ENCODE measurements at places on chromosomes 2 and 18.

GRCh38 chr2:200095436-200095835 is 140.1 kb downstream of the MAIP1 start:
- DNase-seq = no peak

DNA sequence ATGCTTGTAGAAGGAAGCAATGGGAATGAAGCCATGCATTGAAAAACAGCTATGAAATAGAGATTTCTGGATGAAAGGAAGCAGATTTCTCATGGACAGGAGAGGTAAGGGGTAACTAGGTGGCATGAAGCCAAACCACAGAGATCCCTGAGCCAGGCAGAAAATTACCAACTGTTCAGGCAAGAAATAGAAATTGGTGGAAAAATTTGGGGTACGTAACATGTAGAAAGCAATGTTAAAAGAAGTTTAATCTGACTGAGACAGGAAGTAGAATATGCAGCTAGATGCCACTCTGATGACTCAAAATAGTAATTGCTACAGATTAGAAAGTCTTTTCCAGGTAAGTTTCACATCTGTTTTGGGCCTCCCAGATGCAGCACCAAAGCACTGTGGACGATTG is 928.5 kb upstream of the CELF4 start:
- no peak for DNase-seq

DNA sequence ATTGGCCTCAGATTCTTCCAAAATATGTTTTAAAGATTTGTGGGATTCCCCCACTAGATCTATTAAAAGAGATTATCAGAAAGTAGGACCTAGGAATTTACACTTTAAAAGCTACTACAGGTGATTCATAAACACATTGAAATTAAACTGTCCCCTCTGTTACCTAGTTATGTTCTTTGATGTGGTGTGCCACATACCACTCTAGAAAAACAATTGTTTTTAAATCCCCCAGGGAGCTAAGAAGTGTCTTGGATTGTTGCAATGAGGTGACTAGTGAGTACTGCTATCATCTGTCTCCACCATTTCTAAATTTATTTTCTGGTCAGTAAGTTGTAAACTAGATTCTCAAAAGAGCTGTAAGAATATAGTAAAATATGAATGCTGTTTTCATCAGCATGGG is 214.5 kb upstream of the DOK6 start:
- no peak for DNase-seq

DNA sequence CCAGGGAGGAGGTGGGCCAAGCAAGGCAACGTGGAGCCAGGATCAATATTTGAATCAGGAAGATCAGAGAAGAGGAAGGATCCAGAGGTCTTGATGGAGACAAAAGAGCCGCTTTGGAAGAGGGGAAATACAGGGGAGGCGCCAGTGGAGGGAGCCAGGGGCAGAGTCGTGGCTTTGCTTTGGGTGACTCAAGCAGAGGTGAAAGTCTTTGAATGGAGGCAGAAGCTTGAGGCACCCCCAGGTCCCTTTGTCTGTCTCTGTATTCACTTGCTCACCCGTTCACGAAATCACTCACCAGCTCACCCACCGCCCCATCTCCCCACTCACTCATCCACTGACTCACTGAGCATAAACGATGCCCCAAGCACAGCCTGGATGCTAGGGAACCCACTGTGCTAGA is 134.1 kb downstream of the ACOXL start:
- DNase-seq = no peak

- DNase-seq = no peak
Observed at GRCh38 chr2:143937723-143938350, 582.1 kb downstream of the ZEB2 start.

GRCh38 chr2:233331536-233331935 is 22.8 kb upstream of the DGKD start:
- no peak for DNase-seq

DNA sequence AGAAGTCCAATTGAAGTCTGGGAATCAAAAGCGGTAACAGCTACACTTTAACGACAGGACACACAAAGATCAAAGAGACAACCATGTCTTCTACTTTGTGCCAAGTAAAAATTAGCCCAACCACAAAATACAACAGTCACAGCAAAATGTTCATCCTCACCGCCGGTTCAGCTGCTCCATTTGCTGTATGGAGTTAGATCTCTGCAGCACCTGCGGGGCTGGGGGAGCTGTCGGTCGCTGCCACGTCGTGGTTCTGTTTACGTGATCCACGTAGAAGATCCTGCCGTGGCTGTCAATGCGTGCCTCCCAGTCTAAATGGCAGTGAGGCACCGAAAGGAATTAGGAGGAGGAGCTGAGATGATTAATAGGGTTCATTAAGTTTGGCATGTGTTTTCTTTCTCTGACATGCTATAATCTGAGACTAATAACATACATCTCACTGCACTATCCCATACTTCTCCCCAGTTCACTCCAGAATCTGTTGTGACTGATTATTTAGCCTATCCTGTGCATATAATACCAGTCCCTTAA is 136.5 kb upstream of the STK17B start:
- DNase-seq = no peak

- DNase-seq = no peak
Observed at GRCh38 chr2:150789376-150789905, 302.0 kb upstream of the RND3 start.

DNA sequence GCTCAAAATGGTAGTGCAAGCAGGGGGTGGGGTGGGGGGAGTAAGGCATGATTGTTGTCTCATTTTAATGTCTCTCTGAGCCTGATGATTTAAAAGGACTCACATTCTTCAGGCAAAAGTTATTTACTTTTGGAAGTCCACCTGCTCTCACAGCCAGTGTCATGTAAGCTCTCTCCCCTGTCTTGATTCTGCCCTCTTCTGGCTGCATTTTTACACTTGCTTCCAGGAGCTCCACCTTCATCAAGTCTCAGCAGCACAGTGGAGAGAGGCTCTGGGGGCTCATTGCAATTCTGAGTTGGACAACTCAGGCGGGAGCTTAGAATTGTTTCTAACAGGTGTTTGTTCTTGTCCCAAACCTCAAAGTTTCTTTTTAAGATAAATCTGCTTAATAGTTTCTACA is 39.2 kb downstream of the GNAL start:
- peak; percentile 3 for DNase-seq

GRCh38 chr18:12659904-12660605 is 2.1 kb upstream of the SPIRE1 start:
- DNase-seq = peak; percentile 53

- DNase-seq = peak; percentile 67
Observed at GRCh38 chr2:43333656-43334144, 107.3 kb upstream of the ZFP36L2 start.

Data from GM04504 (cell line).